Activated T-helper 17 cell treated with anti-CD3 and anti-CD28 coated beads, Interleukin-2, amount 50 U/mL, for 72 hours (primary cell): ENCODE measurements at places on chromosomes 1 and 21. TPM values are rescaled to one million over a fixed set of nuclear protein-coding genes. Genes with fewer than 3 reads are reported as not detected.

GRCh38 chr1:191519519-191519918 lies 638.7 kb upstream of the RGS18 start:
- ATAC-seq, result no peak

DNA sequence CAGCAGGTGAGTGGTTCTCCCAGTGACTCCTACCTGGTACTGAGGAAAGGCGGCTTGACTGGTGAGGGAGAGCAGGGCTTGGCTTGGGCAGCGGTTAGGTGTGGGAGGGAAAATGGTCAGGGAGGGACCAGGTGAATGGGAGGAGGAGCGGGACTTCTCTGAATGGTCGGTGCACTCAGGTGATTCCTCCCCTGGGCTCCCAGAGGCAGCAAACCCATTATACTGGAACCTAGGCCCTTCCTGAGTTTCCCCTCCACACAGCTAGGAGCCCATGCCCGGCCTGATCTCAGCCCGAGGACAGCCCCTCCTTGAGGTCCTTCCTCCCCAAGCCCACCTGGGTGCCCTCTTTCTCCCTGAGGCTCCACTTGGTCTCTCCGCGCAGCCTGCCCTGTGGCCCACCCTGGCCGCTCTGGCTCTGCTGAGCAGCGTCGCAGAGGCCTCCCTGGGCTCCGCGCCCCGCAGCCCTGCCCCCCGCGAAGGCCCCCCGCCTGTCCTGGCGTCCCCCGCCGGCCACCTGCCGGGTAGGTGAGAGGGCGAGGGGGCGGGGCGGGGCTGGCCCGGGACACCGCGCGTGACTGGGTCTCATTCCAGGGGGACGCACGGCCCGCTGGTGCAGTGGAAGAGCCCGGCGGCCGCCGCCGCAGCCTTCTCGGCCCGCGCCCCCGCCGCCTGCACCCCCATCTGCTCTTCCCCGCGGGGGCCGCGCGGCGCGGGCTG lies 2.3 kb downstream of the ARTN start:
- no peak for ATAC-seq

Gene HMGN1
- 254 TPM for total RNA-seq

- ATAC-seq, result no peak
Measured at GRCh38 chr1:164625004-164625617, 66.1 kb downstream of the PBX1 start.

Gene EVA1C
- total RNA-seq, result 13.1 TPM

Gene LDLRAD1
- total RNA-seq, result not detected

GRCh38 chr21:24339406-24339805 lies 1267.9 kb downstream of the MRPL39 start:
- no peak for ATAC-seq

DNA sequence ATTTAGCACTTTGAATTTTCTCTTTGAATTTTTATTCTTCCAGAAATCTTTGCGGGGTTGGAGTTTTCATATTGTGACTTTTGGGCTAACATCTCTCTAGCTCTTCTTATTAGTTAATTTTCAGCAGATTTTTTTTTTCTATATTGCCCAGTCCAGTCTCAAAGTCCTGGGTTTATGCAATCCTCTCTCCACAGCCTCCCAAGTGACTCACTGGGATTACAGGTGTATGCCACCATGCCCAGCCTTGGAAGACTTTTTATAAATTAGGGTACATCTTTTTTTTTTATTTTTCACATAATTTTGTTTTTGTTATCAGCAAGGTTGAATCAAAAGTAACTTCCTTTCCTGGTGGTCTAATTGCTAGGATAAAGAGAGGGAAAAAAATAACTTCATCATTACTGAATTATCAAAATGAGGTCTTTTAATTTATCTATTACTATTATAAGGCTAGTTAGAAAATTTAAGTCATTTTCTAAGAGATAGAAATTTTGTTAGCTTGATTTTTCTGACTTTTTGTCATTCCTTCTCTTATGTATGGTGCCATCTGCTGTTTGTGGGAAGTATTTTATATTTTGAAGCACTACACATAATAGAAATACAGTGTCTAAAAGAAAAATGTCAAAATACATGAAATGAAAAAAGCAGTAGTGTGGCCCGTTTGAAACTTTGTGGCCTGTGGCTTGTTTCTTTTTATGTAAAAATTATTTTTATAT lies 273.4 kb upstream of the CACYBP start:
- no peak for ATAC-seq

GRCh38 chr1:107760065-107760464 lies 204.9 kb downstream of the VAV3 start:
- no peak for ATAC-seq

- ATAC-seq, result no peak
Measured at GRCh38 chr1:50335036-50335435, 88.2 kb downstream of the DMRTA2 start.

- no peak for ATAC-seq
Measured at GRCh38 chr1:17582124-17582774, 42.8 kb downstream of the ARHGEF10L start.

Gene DNAJC28
- total RNA-seq, result 0.54 TPM

DNA sequence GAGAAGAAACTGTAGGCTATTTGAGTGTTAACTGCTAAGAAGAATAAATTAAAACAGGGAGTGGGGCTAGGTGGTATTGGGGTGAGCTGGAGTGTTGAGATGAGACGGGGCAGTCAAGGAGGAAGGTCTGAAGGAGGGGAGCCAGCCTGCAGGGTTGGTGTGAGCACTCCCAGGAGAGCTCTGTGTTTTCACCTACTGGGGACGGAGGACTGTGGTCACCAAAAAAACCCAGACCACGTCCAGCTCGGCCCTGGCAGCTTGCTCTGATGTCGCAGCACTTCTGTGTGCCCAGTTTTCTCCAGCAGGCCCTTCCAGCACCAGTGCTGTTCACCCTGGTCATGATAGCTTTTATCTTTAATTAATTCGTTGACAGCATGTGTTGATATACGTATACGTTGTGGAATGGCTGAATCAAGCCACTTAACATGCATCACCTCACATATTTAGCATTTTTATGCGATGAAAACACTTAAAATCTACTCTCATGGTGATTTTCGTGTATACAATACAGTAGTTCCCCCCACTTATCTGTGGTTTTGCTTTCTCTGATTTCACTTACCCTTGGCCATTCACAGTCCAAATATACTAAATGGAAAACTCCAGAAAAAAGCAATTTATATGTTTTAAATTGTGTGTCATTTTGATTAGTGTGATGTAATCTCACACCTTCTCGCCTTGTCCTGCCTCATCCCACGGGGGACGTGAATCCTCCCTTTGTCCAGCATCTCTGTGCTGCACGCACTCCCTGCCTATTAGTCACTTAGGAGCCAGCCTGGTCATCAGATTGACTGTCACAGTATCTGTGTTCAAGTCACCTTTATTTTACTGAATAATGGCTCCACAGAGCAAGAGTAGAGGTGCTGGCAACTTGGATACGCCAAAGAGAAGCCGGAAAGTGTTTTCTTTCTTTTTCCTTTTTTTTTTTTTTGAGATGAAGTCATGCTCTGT lies 12.3 kb downstream of the FAM3B start:
- no peak for ATAC-seq

DNA sequence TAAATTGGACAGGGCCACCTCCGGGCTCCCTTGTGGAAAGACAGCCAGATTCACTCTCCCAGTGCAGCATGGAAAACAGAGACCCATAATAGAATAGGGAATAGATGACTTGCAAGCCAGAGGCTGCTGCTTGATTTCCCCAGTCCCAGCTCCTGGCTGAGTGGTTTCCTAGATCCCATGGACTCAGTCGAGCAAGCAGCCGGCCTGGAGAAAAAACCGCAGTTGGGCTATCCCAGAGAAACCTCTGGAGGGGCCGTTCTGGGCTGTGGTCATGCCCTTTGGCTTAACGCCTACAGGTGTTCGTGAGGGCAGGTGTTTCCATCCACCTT lies 61.7 kb downstream of the ELK4 start:
- no peak for ATAC-seq

GRCh38 chr1:203477748-203478147 lies 2.1 kb downstream of the PRELP start:
- peak; percentile 29 for ATAC-seq

- ATAC-seq, result no peak
Measured at GRCh38 chr1:90335558-90335957, 340.6 kb downstream of the ZNF326 start.

GRCh38 chr1:244204004-244204403 lies 152.9 kb downstream of the ZBTB18 start:
- ATAC-seq, result no peak

Gene SLC9C2
- not detected for total RNA-seq

Gene LGR6
- total RNA-seq, result 0.21 TPM

DNA sequence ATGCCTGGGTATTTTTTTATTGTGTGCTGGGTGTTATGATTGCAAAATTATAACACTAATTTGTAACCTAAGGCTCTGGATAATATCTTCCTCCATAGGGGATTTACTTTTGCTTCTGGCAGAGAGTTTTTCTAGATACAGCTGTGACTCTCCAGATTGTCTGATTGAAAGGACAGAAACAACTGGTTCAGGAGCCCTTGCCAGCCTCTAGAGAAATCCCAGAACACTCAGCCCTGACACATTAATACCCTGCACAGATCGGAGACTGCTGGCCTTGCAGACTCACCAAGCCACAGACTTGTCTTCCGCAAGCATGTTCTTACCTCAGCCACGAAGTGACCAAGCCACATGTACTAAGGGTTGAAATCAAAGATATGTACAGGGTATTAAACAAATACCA lies 10.7 kb downstream of the C1orf146 start:
- no peak for ATAC-seq

GRCh38 chr1:54294887-54295286 lies 94.9 kb downstream of the MRPL37 start:
- ATAC-seq, result no peak

DNA sequence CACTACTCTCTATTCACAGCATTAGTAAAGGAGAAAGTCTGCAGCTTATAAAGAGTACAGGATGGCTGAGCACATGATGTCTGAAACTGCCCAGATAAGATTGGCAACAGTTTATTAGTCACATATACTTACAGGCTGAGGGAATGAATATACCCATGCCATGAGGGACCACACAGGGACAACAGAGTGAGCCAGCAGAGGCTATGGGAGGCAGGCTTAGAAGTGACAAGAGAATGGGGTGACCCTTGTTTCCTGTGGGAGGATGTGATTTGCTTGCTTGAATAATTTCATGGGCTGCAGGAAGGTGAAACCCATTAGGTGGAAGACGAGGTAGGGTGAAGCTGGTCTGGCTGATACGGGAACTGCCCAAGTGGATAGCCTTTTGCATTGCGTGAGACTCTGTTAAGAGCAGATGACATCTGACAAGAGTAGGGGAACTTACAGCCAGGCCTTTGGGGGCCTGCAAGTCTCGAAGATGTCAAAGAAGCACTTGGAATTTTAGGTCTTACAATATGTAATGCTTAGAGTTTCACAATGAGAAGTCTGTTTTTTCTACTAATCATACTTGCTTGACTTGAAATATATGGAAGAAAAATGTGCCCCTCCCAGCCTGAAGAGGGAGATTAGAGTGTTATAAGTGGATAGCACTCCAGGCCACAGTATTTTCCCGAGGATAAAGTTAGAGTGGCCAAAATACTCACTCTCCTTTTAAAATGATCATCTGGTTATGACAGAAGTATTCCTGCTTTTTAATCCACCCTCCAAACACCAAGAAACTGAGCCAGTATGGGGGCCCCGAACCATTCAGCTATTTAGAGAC lies 34.6 kb upstream of the TNFSF4 start:
- ATAC-seq, result no peak

DNA sequence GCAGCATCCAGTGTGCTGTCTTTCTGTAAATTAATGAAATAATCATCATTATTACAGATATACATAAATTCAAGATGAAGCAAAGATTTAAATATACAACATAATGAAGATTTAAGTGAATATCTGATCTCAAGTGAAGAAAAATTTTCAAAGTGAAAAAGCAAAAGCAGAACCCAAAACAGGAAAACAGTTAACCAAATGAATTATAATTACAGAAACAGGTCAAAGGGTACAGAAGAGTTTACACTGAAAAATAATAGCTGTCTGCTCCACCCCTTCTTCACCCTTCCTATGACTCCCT lies 44.8 kb upstream of the GTF2B start:
- ATAC-seq, result no peak

Gene RHD
- total RNA-seq, result not detected

Gene HRNR
- total RNA-seq, result not detected

- ATAC-seq, result no peak
Measured at GRCh38 chr21:18000981-18001686, 182.0 kb upstream of the C21orf91 start.

- no peak for ATAC-seq
Measured at GRCh38 chr1:10629816-10630571, 155.2 kb downstream of the PEX14 start.

Gene HES4
- not detected for total RNA-seq

- ATAC-seq, result no peak
Measured at GRCh38 chr1:39701049-39701439, 9.8 kb upstream of the HPCAL4 start.

GRCh38 chr1:37476087-37476452 lies 1.7 kb downstream of the ZC3H12A start:
- no peak for ATAC-seq

DNA sequence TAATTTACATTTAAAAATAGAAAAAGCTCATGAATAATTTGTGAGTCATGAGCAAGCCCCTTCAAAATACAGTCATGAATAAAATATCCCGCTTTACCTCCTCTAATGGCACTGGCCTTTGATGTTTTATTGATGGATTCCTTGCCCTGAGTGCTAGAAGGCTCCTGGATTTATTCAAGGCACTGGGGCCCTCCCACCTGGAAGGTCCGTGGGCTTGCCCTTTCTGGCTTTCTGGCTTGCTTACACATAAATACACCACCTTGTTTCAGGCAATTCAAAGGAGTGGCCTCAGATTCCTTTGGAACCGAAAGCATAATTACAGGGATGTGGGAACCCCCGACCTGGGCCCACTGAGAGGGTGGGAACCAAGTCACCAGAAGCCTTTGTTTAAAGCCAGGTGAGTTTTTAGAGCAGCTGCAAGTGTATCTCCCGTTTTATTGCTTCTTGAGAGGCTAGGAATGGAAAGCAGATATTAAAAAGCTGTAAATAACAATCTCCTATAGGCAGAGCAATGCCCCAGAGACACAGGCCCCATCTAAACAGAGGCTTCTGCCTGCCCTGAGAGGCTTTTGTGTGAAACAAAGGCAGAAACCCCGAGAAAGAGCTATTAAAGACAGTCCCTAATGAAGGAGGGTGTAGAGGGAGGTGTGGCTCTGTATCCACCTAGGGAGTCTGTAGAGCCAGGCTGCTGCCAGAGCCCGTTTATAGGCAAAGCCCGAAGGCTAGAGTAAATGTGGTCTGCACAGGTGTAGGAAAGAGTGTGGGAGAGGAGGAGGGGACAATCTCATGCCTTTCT lies 126.4 kb downstream of the FAM78B start:
- no peak for ATAC-seq
